ENCODE measurements at places on chromosomes 12 and 14. TPM values are rescaled to one million over a fixed set of nuclear protein-coding genes. Genes with fewer than 3 reads are reported as not detected.

The TMPRSS12 gene
- not detected for total RNA-seq

The KICS2 gene
- 3.2 TPM for total RNA-seq

The ARHGEF40 gene
- total RNA-seq: 19.9 TPM

The KLRC3 gene
- not detected for total RNA-seq

The KRT6C gene
- not detected for total RNA-seq

The SLC15A4 gene
- 10.5 TPM for total RNA-seq

The RND1 gene
- not detected for total RNA-seq

The NOP9 gene
- 34.0 TPM for total RNA-seq

The CARMIL3 gene
- 0.38 TPM for total RNA-seq

The MANSC1 gene
- total RNA-seq: 13.1 TPM

The TSPAN11 gene
- 0.79 TPM for total RNA-seq

The ACVRL1 gene
- 37.0 TPM for total RNA-seq

The CDK2 gene
- 3.7 TPM for total RNA-seq

The PCED1B gene
- total RNA-seq: 0.39 TPM

The MTERF2 gene
- total RNA-seq: 14.9 TPM

The KRT73 gene
- not detected for total RNA-seq

The TBC1D30 gene
- 0.50 TPM for total RNA-seq

The GPD1 gene
- 13.5 TPM for total RNA-seq

The MLXIP gene
- 14.3 TPM for total RNA-seq

The KRT74 gene
- not detected for total RNA-seq

The NTS gene
- 0.68 TPM for total RNA-seq

The LALBA gene
- not detected for total RNA-seq

The SERPINA3 gene
- total RNA-seq: 105 TPM

The CACNA1C gene
- total RNA-seq: 135 TPM

The PRB2 gene
- not detected for total RNA-seq

The OR6C65 gene
- not detected for total RNA-seq

The KLRC2 gene
- not detected for total RNA-seq

The GPR135 gene
- total RNA-seq: 1.3 TPM

The ZNF891 gene
- 1.1 TPM for total RNA-seq

The LHX5 gene
- total RNA-seq: not detected

The BIN2 gene
- 0.99 TPM for total RNA-seq

The PITPNM2 gene
- total RNA-seq: 20.7 TPM

The CAPZA3 gene
- total RNA-seq: not detected

The P2RX2 gene
- not detected for total RNA-seq

The CLEC9A gene
- total RNA-seq: 0.24 TPM

The SLC41A2 gene
- total RNA-seq: 3.5 TPM

The KERA gene
- not detected for total RNA-seq

The PMEL gene
- 0.61 TPM for total RNA-seq

The APOF gene
- total RNA-seq: not detected

The OR4E2 gene
- not detected for total RNA-seq

The ADAMTS20 gene
- total RNA-seq: not detected

The PTGER2 gene
- 1.6 TPM for total RNA-seq

The IAPP gene
- total RNA-seq: not detected

The EPYC gene
- total RNA-seq: not detected

The COL2A1 gene
- total RNA-seq: not detected

The BICDL1 gene
- total RNA-seq: 0.32 TPM

The FAM181A gene
- not detected for total RNA-seq

The ORAI1 gene
- 6.9 TPM for total RNA-seq

The TAC3 gene
- total RNA-seq: not detected

The RNU4-1 gene
- 510 TPM for total RNA-seq

The KIF5A gene
- not detected for total RNA-seq

The SART3 gene
- 27.4 TPM for total RNA-seq

The ZNF10 gene
- 9.5 TPM for total RNA-seq

The TCL1B gene
- not detected for total RNA-seq

The LRRK2 gene
- 5.0 TPM for total RNA-seq

The LBHD2 gene
- not detected for total RNA-seq

All from heart left ventricle (tissue), 16 donors.